ENCODE measurements at places on chromosomes 11 and 22.

- no peak for DNase-seq
These were observed 69.7 kb upstream of the MYOD1 start for GRCh38 chr11:17649696-17650095.

DNA sequence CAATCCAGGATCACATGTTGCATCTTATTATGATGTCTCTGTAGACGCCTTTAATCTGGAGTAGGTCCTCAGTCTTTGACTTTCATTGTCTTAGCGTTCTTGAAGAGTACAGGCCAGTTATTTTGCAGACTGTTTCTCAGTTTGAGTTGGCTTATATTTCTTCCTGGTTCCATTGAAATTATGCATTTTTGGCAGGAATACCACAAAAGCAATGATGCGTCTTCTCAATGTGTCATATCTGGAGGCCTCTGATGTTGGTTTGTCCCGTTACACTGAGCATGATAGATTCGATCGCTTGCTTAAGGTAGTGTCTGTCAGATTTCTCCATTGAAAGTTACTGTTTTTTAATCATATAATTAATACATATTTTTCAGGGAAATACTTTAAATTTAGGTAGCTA, 30.6 kb downstream of the TECTA start:
- no peak for DNase-seq

DNA sequence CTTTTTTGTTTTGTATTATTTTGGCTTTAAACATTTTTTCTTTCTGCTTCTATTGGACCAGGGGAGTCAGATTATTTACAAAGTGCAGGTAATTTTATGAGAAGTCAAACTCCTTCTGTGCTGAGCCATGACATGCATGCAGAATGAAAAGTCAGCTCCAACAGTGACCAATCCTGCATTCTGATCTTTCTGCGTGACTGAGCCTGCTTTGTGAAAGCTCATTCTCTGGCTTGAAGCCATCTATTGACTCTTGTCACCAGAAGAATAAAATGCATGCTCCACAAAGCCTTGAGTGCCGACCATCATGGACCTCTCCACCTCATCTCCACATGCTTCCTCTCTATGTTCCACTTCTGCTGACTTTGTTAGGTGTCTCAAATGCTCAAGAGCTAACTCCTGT, 50.2 kb downstream of the MIAT start:
- DNase-seq, result no peak

DNA sequence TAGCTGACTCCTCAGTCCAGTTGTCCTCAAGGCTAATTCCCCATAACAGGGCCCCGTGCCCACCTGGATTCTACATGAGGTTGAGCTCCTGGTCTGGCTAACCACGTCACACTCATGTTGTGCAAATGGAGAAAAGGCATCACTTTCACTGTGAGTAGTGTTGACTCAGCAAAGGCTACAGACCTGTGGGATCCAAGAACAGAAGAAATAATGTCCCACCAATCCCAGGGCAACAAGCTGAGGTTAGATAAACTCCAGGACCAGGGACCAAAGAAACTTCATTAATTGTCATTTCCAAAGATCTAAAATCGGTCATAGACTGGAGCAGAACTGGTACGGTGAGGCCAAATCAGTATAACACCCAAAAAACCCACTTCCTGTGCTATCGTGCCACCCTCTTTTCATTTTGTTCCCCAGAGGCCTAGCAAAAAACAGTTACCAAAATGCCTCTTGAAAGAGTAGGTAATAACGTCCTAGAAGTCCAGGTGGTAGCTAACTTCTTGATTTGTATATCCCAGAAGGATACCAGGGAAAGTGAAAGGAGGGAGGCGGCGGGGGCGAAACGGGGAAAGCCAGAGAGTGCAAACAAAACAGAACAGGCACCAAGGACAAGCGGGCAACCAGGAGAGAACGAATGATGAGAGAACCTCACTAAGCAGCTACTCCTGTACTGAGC, 1.4 kb downstream of the PCSK7 start:
- no peak for DNase-seq

GRCh38 chr11:46659908-46660307, 40.5 kb downstream of the ARHGAP1 start:
- DNase-seq, result no peak

GRCh38 chr22:47043835-47044721, 281.6 kb downstream of the TBC1D22A start:
- peak; percentile 33 for DNase-seq

All from NCI-H226 (cell line).